ENCODE measurements at places on chromosomes 13 and 19.

DNA sequence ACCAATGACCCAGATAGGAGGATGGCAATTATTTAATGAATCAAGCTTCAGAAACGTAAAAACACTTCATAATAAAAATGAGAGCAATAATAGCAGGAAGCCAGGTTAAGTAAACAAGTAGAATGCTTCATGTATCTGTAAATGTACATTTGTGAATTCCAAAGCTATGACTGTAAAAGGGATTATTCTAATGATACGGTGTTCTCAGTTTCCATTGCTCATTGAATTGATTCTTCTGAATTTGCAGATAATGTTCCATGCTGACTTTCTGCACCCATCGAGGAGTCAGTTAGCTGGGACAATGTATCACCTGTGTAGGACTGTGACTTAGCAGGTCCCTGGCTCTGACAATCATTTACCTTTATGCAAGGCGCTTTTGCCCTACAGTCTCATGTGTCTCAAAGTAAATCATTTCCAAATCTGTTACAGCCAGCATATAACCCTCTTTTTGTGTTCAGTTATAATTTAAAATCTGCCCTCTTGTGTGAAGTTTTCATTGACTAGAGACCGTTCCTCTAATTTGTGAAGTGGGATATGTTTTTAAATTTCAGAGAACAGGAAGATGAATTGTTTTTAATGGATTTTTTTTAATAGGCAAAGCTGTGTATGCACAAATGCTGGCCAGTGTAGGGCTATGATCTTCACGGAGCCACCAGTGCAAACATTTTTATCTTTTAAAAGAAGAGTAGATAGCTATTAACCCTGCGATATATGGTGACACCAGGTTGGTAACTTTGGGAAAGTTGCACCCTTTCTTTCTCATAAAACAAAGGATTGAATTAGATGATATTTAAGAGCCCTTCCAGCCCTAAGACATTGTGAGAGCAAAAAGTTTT, 267.1 kb downstream of the KLF5 start:
- DNase-seq: no peak

DNA sequence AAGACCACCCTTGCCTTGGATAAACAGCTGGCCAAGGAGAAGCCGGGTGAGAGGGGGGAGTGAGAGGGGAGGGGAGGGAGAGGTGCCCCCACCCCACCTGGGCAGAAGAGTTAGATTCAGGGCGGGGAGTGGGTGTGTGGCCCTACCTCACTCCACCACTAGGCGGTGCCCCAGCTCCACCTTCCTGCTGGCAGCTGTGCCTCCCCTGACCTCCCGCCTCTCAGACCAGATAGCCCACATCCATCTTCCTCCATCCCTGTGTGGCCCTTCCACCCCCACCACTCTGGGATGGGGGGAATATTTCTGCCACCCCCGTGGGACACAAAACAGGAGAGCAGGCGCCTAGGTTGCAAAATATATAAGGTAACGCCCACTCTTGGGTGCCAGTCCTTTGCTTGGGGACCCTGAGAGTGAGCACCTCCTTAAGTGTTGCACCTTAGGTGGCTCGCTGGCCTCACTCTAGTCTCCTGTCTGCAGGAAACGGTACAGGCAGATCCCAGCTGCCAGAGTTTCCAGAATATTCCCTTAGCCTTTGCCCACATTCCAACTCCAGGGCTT, 13.8 kb upstream of the EHD2 start:
- DNase-seq: peak; percentile 31

GRCh38 chr13:30847650-30848307, 58.3 kb upstream of the MEDAG start:
- no peak for DNase-seq

- no peak for DNase-seq
These were observed 49.8 kb upstream of the TRPC4 start for GRCh38 chr13:37919329-37919880.

DNA sequence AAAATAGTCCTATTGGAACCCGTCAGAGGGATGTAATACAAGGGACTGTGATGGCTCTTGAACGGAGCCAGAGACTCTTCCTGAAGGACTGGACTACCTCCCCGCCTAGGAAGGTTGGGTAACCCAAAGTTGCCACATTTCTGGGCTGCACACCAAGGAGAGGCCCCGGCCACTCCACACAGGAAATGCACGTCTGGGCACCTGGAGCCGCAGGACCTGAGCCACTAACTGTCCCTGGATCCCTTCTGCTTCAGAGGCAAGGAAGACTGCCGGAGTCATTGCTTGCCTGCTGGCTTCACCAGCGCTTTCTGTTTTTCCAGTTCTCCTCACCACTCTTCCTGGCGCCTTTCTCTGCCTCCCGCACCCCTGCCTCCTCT, 1.2 kb upstream of the FLT1 start:
- DNase-seq: no peak

DNA sequence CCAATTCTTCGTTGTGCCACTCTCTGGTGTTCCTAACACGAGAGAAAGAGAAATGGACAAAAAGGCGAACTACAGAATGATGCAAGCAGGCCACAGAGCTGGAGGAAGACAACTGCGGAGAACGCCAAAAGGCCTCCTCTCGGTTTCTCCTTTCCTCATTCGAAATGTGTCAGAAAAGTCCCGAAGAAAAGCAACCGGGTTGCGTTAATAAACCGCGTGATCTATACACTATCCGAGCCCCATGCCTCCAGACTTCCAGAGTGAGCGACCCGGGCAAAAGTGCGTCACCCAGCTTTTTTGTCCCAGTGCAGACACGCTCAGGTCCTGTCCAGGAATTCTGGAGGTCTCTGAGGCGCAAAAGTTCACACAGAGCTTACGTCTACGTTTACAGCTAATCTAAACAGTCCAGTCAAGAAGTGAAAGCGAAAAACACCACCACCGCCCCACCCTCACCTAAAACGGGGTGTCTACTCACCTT, 413 bp downstream of the N4BP2L2 start:
- DNase-seq: peak; percentile 61

- DNase-seq: no peak
These were observed 982.4 kb upstream of the MIR17HG start for GRCh38 chr13:90365130-90365529.

GRCh38 chr19:48711106-48711662, 8.3 kb downstream of the MAMSTR start:
- no peak for DNase-seq

GRCh38 chr19:6044056-6044805, 66.1 kb downstream of the RFX2 start:
- no peak for DNase-seq

GRCh38 chr13:73096173-73096572, 37.4 kb downstream of the KLF5 start:
- DNase-seq: no peak

- no peak for DNase-seq
These were observed 222.8 kb downstream of the SPRY2 start for GRCh38 chr13:80118099-80118498.

GRCh38 chr13:30735025-30735871, at the start of gene ALOX5AP:
Gene ALOX5AP, plus strand, starts transcription at chr13:30735543. Its CDS starts 63 bp downstream, at chr13:30735606.
- DNase-seq: peak; percentile 98

GRCh38 chr13:99353836-99354235, 46.6 kb upstream of the GPR183 start:
- DNase-seq: no peak

GRCh38 chr19:30884146-30884812, 465.0 kb downstream of the TSHZ3 start:
- DNase-seq: no peak

DNA sequence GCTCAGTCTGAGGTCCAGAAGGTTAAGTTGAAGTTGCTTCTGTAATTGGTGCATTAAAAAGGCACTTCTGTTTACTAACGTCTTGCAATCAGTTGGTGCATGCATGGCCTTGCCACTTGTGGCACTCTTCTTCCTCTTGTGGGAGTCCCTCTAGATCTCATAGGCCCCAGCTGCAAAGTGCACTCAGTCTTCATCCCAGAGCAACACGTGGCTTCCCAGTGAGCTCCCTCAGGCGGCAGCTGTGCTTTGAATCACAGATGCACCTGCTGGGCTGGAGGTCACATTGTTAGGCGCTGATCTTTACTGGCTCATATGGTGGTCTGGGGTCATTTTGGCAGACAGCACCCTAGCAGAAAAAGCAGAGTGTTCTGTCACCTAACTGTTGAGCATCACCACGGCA, 215.7 kb downstream of the ZNF536 start:
- DNase-seq: no peak

- DNase-seq: no peak
These were observed 37.4 kb upstream of the RCBTB2 start for GRCh38 chr13:48570216-48570828.

GRCh38 chr13:31957772-31958171, 73.8 kb upstream of the FRY start:
- no peak for DNase-seq

GRCh38 chr13:50676602-50677001, 166.9 kb downstream of the DLEU7 start:
- DNase-seq: no peak

DNA sequence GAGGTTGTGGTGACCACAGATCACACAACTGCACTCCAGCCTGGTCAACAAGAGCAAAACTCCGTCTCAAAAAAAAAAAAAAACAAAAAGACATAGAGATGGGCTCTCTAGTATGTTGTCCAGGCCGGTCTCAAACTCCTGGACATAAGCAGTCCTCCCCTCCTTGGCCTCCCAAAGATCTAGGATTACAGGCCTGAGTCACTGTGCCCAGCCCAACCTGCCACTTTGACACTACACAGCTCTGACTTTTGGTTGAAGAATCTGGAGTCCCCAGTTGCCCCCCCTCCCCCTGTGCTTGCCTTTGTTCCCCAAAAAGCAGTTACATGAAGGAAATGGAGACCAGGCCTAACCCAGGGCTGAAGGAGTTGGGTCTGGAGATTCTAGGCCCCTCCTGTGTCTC, 12.9 kb downstream of the CARM1 start:
- DNase-seq: no peak

DNA sequence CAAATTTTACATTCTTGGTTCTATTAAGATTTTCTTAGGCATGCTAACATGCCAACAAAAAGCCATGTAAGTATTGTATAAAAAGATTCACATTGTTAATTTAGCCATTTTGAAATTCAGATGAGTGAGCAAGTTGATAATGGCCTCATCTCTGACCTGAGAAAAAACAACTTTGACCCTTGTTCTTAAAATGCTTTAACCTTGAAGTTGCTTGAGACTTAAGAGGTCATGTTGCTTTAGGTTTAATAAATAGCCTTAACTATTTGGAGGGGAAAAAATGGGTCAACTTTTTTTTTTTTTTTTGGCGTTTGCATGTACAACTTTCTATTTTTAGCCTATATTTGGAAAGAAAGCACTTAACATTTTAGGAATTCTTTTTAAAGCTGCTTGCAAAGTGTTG, 6.0 kb downstream of the MIR17HG start:
- no peak for DNase-seq

DNA sequence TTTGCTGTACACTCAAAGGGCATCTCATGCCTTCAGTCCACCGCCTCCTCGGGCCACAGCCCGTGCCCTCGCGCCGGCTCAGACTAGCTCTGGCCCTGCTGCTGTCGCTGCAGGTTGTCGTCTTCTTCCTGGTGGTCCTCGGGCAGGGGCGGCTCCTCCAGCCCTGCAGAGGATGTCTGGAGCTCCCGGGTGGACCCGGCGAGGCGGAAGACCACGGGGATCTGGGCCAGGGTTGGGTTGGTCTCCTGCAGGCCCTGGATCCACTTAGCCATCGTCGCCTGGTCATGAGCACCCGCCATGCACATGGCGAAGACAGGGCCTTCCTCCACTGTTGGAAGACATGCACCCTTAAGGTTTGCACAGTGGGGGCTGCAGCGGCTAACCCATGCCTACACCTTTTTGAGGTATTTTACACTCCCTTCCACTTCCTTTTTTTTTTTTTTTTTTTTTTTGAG, 489 bp upstream of the ZNF653 start:
- DNase-seq: peak; percentile 21

DNA sequence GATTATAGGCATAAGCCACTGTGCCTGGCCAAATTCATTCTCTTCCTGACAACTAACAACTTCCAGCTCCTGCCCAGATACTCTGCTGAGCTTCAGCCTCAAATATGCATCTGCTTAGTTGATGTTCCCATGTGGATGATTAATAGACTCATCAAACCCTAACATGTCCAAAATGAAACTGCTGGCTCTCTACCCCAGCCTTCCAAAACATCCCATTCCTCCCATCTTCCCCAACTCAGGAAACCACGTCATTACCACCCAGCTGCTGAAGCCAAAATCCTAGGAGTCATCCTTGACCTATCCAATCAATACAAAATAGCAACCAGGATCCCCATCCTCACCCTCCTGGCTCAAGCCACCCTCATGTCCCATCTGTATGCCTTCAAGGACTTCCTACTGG, 20.9 kb downstream of the POU2F2 start:
- no peak for DNase-seq

DNA sequence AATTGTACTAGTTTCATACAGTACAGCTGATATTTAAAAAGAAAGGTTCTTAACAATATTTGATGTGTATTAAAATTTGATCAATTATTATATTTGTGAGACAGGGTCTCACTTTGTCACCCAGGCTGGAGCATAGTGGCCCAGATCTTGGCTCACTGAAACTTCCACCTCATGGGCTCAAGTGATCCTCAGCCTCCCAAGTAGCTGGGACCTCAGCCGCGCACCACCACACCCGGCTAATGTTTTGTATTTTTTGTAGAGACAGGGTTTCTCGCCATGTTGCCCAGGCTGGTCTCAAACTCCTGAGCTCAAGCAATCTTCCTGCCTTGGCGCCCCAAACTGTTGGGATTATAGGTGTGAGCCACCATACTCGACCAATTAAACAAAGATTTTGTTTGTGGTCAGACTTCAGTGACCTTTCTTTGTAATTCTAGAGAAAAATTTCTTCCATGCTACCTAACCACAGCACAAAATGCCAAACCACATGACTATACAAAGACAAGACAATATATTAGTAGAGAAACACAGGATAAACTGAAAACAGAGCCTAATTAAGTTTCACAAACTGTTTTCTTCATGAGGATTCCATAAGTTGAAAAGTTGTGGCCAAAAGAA, 59.6 kb downstream of the RBM26 start:
- no peak for DNase-seq

DNA sequence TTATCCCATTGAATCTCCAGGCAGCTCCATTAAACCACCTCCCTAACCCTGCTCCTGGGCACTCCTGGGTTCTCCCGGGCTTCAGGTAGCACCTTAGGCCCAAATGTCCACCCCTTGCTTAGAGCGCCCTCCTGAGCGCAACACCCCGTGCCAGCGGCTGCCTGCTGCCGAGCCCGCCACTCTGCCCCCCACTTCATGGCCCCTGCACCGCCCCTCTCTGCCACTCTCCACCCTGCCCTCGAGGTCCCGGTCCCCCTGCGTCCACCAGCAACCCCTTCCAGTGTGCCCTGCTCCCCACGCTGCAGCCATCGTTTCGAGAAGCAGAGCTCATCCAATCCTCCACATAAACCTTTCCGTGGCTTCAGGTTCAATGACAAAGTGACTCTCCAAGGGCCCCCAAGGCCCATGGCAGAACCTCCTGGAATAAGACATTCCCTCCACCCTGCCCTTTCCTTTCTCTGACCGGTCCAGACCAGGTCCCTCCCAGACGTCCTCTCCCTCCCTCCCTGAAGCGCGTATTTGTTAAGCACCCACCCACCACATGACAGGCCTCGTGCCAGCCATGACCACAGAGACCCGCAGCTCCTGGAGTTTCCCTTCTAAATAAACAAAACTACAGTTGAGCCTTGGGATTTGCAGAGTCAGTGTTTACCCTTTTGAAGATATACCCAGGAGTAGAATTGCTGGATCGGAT, 66.6 kb downstream of the ARHGEF18 start:
- no peak for DNase-seq

- DNase-seq: no peak
These were observed 583.0 kb upstream of the SPRY2 start for GRCh38 chr13:80923907-80924306.
